ENCODE measurements at places on chromosomes 3 and 15.
A peak's percentile ranks its signal among the peaks of the same experiment; 100 is the strongest.

DNA sequence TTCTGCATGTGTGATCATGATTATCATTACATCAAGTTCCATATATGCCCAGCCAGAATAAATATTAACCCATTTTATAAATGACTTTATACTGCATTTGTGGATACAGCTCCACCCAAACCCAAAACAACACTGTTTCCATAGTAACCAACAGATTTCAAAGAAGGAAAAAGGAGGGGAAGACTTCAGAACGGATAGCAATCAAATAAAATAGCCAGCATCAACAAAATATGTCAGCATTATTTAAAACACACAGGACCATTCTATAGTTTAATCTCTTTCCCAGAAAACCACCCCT is 114.4 kb downstream of the FOXP1 start:
- DNase-seq, result no peak

DNA sequence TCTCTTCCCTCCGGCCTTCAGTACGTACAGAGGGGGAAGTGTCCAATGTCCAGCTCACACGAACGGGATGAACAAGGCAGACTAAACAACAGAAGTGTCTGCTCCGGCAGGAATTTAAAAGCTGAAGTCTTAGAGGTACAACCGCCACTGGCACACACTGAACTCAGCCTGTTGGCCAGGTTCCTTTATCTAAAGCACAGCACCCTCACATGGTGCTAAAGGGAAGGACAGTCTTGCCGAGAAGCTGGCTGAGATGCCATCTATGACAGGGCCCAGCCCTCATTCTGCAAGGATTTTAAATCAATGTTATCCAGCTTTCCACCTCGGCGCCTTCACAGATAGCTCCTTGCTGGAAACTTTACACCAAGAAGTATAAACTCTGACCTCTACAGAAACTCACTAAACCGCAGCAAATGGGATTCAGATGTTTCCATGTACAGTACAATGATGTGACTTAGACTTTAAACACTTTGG is 2.8 kb downstream of the ADAMTS17 start:
- DNase-seq, result peak; percentile 30

GRCh38 chr3:30750967-30751366 is 143.5 kb downstream of the GADL1 start:
- DNase-seq, result no peak

- DNase-seq, result no peak
Observed at GRCh38 chr15:57251308-57251707, 125.0 kb upstream of the CGNL1 start.

GRCh38 chr3:38112378-38112761 is 24.6 kb downstream of the ACAA1 start:
- DNase-seq, result no peak

GRCh38 chr3:138691351-138691750 is 82.8 kb downstream of the FAIM start:
- no peak for DNase-seq

GRCh38 chr3:24062916-24063315 is 117.8 kb downstream of the NR1D2 start:
- DNase-seq, result no peak

DNA sequence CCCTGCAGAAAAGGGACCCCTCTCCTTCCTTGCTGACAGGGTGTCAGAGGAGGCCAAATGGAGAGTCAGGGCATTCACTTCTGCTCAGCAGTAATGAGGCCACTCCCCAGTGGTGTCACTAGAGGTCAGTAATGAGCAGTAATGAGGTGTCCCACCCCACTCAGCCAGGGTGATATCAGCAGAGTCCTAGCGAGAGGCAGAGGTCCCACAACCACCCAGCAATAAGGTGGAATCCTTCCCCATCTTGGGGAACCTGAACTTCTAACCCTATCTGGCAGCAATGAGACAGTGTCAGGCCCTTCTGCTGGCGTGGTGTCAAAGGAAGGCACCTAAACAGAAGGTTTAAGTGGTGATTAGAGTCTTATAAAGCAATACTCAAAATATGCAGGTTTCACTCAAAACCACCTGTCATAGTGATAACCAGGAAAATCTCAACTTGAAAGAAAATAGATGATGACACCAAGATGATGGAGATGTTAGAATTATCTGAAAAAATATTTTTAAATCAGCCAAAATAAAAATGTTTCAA is 12.9 kb downstream of the OCA2 start:
- DNase-seq, result no peak

- no peak for DNase-seq
Observed at GRCh38 chr3:58432905-58433304, 727 bp downstream of the PDHB start.

- DNase-seq, result no peak
Observed at GRCh38 chr3:31610700-31611275, 78.1 kb downstream of the STT3B start.

DNA sequence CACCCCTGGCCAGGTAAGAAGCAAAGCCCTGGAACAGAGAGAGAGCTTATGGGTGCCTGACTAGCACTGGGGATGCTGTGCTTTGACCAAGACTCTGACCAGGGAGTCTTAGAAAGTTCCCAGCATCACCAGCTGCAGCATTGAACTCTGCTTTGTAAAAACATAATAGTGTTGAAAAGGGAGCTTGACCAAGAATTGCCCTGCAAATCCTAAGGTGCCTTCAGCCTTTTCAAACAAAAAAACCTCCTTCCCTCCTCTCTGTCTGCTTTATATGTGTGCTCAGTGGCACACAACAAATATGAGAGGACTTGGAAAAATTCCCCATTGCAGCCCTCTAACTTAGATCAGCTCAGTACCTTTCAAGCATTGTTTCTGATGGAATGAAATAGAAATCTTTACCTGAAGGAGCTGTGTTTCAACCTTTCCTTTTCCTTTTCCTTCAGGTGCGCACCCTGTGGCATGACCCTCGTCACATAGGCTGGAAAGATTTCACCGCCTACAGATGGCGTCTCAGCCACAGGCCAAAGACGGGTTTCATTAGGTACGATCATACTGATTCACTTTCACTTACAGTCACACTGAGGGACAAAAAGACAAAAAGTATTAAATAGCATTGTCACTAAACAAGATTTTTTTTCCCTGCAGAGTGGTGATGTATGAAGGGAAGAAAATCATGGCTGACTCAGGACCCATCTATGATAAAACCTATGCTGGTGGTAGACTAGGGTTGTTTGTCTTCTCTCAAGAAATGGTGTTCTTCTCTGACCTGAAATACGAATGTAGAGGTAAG is 13.0 kb downstream of the THBS1 start:
- DNase-seq, result no peak

DNA sequence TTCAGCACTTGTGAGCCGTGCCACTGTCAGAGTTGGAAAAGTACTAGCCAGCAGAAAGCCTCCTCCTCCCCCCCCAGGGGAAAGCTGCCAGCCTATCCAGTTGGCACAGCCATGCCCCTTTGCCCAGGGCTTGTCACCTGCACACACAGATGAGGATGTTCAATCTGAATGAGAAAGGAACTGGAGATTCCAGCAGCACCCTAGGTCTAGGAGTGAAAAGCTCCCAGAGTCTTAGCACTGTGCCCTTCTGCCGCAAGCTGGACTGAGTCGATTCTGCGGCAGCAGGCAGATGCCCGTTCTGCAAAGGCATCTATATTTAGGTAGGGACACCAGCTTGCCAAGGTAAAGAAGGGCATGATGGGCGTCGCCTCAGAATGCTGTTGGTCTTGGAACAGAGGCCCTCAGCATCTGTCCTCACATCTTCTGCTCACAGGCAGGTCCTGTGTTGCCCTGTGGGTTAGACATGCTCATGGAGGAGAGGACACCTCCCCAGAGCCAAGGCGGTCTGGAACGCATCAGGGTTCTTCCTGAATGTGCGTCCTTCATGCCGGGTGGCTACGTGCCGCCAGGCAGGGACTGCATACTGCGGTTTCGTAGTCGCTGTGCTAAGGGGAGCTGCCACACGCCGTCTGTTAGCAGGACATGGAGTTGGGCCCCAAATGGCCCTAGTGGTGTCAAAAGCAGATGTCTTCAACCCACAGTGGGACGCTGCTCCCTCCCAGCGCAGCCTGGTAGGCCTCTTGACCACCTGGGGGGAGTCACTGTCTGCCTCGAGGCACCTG is 109.5 kb downstream of the VGLL4 start:
- no peak for DNase-seq

DNA sequence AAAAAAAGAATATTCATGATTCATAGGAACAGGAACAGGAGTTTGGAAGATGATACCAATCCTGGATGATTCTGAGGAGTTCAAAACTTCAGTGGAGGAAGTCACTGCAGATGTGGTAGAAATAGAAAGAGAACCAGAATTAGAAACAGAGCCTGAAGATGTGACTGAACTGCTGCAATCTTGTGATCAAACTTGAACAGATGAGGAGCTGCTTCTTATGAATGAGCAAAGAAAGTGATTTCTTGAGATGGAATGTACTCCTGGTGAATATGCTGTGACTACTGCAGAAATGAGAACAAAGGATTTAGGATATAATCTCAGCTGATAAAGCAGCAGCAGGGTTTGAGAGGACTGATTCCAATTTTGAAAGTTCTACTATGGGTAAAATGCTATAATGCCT is 72.7 kb downstream of the GSK3B start:
- no peak for DNase-seq

DNA sequence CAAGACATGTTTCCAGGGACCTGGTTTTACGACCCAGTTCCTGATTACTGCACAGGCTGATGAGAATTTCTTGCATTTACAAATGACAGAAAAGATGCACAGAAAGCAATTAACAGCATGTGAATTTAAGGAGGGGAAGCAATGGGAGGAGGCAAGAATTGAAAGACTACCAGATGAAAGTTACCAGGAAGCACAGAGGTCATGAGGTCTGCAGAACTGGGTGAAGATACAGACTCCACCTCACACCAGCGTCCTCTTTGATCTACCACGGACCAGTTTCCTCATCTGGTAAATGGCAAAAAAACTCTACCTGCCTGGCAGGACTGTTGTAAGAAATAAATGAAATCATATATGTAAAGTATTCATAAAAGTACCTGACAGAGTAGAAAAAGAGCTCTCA is 266.0 kb downstream of the MAGI1 start:
- DNase-seq, result no peak

DNA sequence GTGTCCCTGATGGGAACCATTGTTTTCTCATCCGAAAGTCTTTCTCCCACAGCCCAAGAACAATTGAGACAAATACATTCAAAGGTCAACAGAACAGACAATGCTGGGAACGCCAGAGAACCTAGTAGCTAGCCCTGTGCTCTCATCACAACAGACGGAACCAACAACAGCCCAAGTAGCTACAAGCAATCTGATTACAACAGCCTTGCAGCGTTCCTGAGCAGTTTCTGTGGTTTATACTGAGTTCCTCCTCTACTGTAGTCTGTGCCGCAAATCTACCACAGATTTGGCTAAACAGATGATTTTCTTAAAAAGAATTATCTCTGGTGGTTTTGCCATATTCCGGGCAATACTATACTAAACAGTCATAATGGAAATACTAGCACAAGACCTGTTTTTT is 435.6 kb downstream of the MECOM start:
- DNase-seq, result no peak

GRCh38 chr3:147872568-147872967 is 463.4 kb downstream of the ZIC1 start:
- DNase-seq, result no peak

DNA sequence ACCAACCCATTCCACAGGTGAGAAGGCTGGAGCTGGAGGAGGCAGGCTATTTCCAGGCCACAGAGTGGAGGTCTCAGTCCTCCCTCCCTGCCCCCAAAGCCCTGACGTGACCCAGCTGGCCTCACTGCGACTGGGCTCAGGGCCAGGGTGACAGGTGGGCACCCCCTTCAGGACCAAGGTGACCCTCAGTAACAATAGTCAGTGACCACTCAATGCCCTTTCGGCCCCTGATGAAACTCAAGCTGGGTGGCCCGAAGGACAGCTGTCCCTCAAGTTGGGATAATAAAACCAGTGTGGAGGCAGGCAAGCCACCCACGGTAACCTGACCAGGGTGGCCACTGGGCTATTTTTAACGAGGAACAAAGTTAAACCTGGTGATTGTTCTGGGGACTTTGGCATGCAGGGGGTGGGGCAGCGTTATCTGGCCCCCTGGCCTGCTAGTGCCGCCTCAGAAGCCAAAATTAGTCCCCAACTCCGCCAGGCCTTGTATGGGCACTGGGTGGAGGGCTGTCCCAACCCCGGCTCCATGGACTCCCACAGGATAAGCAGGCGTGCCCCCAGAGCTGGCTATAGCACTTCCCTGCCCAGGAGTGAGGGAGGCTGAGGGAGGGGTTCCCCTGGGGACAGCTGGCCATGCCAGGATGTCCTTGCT is 1.1 kb downstream of the TNNC1 start:
- DNase-seq, result no peak

GRCh38 chr15:51550841-51551240 is 71.7 kb downstream of the DMXL2 start:
- DNase-seq, result no peak

DNA sequence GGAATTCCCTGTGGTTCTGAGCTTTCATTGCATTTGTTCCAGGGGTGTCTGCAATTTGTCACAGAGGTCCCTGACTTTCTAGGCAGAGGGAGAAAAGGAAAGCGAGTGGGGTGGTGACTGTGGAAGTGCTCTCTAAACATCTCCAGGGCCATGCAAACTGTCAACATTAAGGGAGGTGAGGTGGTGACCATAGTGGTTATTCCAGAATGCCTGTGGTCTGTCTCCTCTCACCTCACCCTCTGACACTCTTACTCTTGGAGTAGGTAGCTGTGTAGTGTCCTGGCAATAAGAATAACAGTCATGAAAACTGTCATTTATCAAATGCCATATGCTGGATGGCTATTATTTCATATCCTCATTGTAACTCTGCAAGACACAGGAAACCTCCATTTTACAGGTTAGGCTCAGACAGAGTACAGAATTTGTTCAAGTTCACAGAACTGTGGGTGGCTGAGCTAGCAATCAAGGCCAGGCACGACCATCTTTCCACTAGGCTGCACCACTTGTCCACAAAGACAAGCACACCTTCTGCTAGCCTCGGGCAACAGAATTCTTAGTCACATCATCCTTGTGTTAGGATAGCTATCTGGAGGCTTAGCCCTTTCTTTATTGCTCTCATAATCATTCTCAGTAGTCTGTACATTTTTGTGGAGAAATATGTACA is 179.4 kb downstream of the CD47 start:
- no peak for DNase-seq

DNA sequence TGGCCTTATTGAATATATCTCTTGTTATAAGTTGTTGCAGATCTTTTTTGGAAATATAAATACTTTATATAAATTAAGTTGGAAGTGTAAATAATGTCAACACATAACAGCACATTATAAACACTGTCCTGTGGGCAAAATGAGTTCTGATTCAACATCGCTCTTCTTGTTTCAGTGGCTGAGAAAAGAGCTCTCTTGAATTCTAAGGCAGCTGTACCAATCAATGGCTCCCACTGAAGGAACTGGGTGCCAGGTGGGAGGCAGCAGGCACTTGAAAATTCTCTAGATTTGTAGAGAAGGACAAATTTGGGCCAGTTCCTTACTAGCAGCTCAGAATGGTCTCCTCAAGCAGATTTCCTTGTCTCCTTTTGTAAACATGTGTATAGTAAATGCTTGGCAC is 45.6 kb downstream of the CHST2 start:
- no peak for DNase-seq

GRCh38 chr15:99963096-99963825 is 230.0 kb upstream of the LYSMD4 start:
- no peak for DNase-seq

GRCh38 chr3:56929809-56930615 is 128.3 kb upstream of the ARHGEF3 start:
- no peak for DNase-seq
